ENCODE measurements at places on chromosomes 12 and 14.

- DNase-seq, result no peak
These were observed 206.9 kb upstream of the AMIGO2 start for GRCh38 chr12:47286676-47287075.

DNA sequence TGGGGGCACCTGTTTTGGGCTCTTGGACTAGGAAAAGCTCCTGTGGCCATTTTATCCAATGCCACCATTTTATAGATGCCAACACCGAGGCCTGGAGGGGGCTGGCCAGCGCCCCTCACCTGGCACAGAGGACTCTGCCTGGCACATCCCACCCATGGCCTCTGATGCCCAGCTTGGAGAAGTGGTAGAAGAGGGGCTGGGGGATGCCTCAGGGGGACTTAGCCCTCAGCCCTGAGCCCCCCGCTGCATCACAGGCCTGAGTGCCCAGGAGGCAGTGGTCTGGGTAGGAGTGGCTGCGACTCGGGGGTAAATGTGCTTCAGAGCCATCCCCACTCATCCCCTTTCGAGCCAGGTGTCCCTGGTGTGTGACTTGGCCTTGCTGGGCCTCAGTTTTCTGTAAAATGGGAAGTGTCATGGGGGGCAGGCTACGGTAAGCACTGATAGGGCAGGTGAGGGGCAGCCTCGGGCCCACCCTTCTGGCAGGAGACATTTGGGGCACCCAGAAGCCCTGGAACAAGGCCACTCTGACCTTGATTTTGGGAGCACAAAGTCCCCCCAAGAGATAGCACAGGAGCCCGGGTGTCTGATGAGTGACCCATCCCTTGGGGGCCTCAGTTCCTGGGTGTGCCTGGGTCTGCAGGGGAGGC lies 22.5 kb downstream of the SH2B3 start:
- DNase-seq, result no peak

- no peak for DNase-seq
These were observed 64.8 kb upstream of the BEGAIN start for GRCh38 chr14:100651999-100652508.

DNA sequence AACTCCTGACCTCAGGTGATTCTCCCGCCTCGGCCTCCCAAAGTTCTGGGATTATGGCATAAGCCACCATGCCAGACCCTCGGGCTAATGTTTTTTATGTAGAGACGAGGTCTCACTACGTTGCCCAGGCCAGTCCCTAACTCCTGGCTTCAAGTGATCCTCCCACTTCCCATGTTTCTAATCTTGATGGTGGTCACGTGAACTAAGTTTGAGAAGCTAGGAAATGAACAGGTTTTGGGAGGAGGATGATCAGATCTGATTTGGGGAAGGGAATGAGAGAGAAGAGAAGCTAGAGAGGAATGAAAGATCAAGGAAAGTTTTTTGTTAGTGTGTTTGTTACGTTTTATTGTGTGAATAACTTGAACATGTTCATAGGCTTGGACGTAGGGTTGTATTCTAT lies 17.2 kb upstream of the SINHCAF start:
- DNase-seq, result no peak

- DNase-seq, result no peak
These were observed 728.7 kb upstream of the TMEM132C start for GRCh38 chr12:127538316-127538715.

GRCh38 chr14:68230202-68230949 lies 410.8 kb downstream of the RAD51B start:
- no peak for DNase-seq

DNA sequence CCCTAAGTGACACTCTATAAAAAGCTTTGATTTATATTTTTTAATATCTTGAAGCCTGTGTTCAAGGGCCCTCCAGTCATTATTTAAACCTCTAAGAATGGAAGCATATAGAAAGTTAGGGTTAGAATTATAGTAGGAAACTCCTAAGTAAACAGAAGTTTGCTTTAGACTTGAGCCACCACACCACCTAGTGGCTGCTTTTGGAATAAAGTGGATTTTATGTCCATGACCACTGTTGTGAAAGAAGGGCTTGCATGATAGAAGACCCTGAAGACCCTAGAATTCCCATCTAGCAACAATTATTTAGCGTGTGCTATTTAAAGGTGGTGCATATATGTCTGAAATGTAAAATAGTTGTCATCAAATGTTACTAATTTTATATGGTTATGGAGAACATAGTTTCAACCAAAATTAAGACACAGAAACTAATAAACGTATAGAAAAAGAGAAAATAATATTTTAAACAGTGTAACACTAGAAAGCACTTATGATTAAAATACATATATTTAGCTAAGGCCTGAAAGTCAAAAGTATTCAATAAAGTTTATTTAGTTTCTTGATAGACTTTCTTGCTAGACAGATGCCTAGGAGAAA lies 21.3 kb downstream of the LRRIQ1 start:
- no peak for DNase-seq

DNA sequence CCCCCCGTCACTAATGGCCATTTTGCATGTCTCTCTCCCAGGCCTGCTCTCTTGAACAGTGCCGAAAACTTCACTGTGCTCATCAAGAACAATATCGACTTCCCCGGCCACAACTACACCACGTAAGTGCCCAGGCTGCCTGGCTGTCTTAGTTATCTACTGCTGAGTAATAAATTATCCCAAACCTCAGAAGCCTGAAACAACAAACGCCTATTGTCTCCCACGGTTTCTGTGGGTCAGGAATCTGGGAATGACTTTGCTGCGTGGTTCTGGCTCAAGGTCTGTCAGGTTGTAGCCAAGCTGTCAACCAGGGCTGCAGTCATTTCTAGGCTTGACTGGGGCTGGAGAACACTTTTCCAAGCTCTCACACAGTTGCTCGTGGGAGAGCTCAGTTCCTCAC lies 32.6 kb downstream of the P2RX7 start:
- DNase-seq, result no peak

DNA sequence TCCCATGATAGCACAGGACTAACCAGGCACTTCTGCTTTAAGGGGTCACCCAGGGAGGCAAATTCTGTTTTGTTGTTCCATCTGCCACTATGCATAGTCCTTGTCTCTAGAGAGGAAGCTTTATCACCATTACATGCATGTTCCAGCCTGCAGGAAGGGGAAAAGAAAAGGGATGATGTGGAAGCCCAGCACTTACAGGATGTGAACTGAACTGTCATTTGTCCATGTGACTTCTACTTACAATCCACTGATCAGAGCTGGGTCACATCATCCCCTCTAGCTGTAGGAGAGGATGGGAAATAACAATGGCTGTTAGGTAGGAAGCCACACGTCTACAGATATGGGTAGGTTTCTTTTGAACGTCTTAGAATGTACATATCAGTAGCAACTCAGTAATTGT lies 203.1 kb downstream of the PTPRO start:
- DNase-seq, result no peak

DNA sequence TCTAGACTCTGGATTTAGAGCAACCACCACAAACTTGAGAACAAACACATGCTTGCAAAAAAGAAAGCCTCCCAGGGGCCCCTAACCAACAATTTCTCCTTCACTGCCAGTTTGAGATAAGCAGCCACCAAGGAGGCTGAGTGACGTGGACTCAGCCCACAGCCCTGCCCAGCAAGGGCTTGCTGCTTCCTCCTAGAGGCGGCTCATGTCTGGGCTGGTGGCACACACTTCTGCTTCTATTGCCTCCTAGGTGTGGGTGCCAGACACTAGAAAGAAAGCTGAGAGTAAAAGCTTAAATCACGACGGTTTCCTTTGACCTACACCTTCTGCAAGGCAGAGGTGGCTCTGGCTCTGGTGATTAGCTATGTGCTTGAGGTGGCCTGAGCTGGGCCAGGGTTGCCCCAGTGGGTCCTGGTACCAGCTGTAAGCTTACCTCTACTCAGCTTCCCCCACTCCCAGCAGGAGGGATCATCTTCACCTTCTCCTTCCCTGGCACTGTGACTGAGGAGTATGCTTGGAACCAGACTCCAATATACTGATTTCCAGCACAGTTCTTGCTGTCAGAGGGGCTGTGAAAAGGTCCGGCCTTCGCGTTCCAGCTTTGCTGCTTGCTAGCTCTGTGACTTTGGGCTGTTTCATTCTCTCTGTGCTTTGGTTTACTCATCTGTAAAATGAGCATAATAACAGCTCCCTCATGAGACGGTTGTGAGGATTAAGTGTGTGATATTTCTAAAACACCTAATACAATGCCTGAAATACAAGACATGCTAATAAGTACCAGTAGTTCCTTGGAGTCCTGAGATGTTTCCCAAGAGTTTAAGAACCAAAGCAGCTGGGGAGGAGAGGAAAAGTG lies 89.7 kb upstream of the PARP11 start:
- peak; percentile 27 for DNase-seq

DNA sequence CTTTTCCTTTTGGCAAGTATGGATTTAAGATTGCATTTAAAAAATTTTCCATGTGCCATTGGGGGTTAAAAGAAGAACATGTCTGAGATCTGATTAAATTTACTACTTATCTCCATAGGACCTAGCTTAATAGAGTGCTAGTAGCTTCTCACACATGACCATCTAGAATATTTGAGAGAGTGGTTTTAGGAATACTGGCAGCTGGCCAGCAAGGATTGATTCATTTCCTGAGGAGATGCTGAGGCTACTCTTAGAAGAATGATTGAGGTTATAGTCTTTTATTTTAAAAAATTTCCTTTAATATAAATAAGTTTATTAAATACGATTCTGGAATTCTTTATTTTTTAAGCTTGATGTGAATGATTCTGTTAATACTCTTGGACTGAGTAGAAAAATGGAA lies 56.2 kb downstream of the MIPOL1 start:
- no peak for DNase-seq

GRCh38 chr14:66503532-66503931 lies 4.4 kb upstream of the GPHN start:
- DNase-seq, result no peak

DNA sequence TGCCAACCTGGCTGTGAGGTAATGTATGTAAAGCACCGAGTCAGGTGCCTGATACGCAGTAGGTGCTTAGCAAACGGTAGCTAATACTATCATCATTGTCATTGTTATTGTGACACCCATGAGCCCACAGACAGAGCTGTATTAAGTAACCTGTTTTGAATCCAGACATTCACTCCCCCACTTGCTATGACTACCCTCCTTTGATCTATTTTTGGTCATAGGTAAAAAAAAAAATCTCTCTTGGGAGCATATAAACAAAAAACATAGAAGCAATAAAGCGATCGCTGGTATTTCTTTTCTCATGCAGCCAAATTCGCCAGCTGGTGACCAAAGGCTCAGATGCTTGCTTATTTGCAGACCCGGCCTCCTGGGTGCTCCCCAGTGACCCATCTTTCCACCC lies 330.2 kb downstream of the DPF3 start:
- DNase-seq, result no peak

- DNase-seq, result no peak
These were observed 88.9 kb downstream of the PTGER2 start for GRCh38 chr14:52402812-52403526.

DNA sequence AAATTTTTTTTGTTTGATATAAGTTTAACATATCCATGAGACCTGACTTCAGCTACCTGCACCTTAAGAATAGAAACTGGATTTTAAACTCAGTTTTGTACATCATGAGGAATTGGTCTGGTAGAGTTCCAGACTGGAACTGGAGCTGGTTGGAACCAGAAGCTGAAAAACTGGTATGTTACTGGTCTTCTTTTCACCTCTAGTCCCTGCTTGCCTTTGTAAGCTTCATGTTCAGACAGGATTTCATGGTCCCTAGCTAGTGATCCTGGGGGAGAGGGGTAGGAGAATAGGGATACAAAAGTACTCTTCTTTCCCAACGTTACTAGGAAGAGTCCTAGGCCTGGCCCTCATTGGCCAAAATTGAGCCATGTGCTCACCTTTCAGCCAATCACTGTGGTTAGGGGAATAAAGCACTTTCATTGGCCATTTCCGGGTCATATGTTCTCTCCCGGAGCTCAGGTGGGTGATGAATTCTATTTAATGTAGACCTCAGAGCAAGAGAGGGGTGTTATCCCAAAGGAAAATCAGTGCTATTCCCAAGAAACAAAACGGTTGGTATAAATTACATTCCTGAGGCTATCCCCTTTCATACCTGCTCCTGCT lies 36.9 kb upstream of the APPL2 start:
- no peak for DNase-seq

DNA sequence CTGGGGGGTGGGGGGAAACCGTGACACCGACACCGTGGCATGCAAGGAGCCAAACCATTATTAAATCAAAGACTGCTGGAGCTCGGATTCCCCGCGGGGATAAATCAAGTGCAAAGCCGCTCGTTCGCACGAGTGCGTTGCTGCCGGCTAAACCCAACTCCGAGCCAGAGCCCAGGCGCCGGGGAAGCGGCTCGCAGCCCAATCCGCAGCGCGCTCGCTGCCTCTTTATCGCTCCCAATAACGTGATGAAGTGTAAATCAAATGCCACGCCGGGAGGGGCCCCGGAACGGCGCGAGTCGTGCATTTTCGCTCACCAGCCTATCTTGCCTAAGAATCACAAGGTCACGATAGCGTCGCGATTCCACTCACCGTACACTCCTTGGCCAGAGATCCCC lies 1.3 kb downstream of the MDGA2 start:
- DNase-seq, result no peak

DNA sequence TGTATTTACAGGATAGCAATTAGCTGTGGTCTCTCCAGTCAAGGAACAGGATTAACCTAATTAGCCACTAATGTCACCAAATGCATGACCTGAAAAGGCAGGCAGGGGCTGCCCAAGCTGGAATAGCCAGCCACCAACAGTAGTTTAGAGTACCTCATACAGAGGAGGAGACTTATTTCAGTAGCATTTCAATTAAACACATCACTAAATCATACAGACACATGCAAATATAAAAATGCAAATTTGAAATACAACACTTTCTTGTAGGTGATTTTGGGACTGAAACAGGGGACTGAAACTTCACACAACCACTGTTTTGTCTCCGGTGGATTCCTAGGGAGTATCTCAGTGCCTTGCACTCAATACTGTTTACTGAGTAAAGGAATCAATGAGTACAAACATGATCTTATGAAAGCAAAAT lies 636 bp upstream of the IFNG-AS1 start:
- no peak for DNase-seq

- DNase-seq, result no peak
These were observed 336.3 kb downstream of the TMEM121 start for GRCh38 chr14:105862581-105863239.

DNA sequence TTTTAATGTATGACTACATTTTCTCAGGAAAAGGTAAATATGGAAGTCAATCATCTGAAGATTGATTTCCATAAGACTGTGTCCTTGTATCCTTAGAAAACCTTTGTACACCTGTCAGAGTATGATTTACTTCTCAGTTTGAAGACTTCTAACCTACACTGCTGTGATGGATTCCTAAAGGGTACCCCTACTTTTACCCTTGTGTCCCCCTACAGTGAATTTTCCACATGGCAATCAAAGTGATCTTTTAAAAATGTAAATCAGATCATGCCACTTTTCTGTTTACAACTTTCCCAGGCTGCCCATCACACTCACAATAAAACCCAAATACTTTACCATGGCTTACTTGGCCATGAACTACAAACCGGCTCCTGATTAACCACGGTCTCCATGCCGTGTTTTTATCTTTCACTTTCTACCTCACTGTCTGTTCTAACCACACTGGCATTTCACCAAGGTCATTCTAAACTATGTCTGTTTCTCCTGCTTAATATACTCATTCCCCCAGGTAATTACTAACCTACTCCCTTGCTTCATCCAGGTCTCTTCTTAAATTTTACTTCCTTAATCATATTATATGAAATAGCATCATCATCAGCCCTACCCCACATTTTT lies 8.1 kb downstream of the DNAI7 start:
- DNase-seq, result no peak
